Activated CD8-positive, alpha-beta memory T cell treated with anti-CD3 and anti-CD28 coated beads for 4 hours (primary cell): ENCODE measurements at places on chromosomes 7 and 10.

GRCh38 chr10:3568392-3568791 is 216.6 kb downstream of the KLF6 start:
- no peak for DNase-seq

DNA sequence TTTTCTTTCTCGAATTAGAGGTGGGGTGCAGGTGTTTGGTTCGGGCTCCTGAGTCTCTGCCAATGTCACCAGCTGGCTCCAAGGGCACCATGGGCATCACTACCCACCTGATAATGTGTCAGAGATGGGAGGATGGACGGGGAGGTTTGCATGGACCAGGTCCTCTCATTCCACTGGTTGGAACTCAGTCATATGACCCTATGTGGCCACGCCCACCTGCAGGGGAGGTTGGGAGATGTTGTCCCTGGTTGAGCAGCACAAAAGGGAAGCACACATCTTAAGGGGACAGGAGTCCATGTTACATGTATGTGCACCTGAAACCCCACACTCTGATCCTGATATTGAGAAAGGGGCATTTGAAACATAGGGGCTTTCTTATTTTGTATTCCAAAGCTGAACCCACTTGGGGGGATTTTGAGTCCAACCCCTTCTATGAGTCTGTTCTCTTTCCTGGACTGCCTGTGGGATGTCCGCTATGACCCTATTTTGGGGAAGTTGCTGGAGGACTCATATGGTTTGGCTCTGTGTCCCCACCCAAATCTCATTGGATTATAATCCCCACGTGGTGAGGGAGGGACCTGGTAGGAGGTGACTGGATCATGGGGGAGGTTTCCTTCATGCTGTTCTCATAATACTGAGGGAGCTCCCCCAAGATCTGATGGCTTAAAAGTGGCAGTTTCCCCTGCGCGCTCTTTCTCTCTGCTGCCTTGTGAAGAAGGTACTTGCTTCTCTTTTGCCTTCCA is 66.9 kb upstream of the BAIAP2L1 start:
- DNase-seq = no peak

- no peak for DNase-seq
These were observed 15.0 kb downstream of the ZNF862 start for GRCh38 chr7:149853157-149853556.

GRCh38 chr10:50993771-50994251 is 80.5 kb upstream of the PRKG1 start:
- no peak for DNase-seq

GRCh38 chr7:93941945-93942344 is 20.4 kb downstream of the GNG11 start:
- no peak for DNase-seq

DNA sequence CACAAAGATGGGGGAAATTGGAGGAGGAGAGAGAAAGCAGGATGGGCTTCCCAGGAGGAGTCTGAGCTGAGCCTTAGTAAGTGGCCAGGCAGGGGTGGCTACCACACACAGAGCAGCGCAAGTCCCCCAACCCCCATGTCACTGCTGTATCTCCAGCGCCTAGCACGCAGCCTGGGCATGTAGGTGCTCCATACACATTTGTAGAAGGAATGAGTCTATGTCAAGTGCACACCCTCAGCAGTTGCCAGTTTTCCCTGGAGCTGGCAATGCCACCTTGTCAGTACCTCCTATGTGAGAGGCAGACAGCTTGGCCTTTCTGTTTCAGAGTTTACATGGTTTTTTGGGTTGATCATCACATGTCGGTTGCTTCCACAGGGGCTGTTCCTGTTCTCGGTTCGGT is 116.1 kb downstream of the CLEC2L start:
- DNase-seq = no peak

GRCh38 chr10:11170993-11171851 is 153.6 kb downstream of the CELF2 start:
- DNase-seq = no peak

GRCh38 chr7:2459674-2460073 is 16.5 kb downstream of the GRIFIN start:
- no peak for DNase-seq

GRCh38 chr10:98384531-98385133 is 30.4 kb downstream of the PYROXD2 start:
- DNase-seq = no peak

DNA sequence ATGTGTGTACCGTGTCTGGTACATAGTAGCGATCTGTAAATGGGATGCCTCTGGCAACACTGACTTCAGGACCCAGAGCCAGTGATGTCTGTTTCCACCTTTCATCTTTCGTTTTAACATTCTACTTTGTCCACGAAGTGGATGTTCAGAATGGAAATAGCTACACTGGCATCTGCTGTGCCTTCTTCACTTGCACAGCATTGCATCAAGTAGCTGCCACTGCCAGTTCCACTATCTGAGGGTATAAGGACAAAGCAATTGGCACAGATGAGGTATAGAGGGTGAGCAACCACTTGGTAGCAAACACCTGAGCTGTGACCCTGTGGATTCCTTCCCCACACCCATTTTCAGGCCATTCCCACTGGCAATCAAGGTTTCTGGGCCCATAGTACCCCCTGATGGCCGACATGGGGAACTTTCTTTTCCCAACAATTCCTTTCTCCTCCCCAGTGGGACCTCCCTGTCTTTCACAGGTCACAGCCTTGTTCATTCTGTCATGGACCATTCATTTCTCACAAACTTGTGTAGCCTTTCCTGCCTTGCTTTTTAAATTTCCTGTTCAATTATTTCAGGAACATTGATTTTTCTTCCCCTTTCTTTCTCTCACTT is 4.0 kb downstream of the ITGA8 start:
- DNase-seq = no peak

- DNase-seq = no peak
These were observed 50.0 kb upstream of the INSIG1 start for GRCh38 chr7:155247479-155248365.

DNA sequence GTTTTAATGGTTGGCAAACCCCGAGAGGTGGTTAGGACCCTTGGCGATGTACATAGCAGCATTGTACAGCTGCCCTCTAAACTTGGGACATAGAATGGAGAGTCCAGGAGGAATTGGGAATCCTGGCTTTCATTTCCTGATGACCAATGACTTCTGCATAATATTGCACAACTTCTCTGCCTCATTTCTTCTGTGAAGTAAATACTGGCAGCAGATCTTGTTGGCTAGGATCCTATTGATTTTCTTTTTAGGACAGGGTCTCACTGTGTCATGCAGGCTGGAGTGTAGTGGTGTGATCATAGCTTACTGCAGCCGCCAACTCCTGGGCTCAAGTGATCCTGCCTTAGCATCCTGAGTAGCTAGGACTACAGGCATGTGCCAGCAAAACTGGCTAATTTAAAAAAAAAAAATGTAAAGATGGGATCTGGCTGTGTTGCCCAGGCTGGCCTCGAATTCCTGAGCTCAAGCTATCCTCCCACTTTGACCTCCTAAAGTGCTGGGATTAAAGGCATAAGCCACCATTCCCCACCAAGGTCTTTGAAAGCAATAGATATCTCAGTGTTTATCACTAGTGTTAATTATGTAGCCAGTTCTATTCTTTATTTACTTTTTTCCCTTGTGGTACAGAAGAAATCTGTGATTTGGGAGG is 58.1 kb downstream of the PODXL start:
- DNase-seq = no peak

GRCh38 chr7:36440880-36441279 is 51.2 kb downstream of the ANLN start:
- DNase-seq = no peak

DNA sequence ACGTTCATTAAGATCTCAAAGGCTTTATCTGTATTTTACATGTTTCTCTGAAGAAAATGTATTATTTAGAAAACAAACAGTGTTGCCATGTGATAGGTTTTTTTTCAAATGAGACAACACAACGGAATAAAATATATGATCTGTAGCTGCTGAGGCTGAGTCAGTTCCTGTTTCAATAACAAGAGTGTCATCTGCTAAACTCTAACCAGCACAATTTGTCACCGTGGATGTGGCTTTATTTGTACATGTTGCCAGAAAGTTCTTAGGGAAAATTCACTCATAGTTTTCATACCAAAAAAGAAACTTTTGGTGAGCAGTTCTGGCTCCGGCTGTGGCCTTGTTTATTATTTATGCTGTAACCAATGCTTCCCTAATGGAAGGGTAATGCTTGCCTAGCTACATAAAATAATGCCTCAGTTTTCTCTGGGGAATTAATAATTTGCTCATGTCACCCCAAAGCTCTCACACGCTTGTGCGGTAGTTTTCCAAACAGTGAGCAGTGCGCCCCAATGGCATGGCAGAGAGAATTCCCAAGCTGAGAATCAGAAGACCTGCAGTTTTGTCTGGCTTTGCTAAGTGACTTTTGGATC is 20.3 kb upstream of the KLF6 start:
- DNase-seq = no peak

- DNase-seq = no peak
These were observed 68.4 kb downstream of the RALA start for GRCh38 chr7:39691821-39692220.

DNA sequence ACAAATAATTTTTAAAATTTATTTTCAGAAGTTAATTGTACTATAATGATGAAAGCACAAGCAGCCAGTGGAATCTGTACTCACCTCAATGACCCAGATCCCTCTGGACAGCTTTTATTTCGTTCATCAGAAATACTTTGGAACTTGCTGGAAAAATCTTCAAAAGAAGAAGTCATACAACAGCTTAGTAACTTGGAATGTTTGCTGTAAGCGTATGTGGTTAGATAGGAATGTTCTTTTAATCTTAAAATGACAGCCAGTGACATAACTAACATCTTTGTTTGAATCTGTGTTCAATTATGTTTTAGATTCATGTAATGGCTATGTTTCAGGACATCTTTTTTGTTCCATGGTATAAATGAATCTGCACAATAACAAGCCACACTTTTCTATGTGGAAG is 26.8 kb downstream of the CFAP69 start:
- DNase-seq = no peak

GRCh38 chr10:127100983-127101615 is 95.3 kb downstream of the INSYN2A start:
- no peak for DNase-seq

GRCh38 chr10:132163278-132163765 is 23.4 kb upstream of the DPYSL4 start:
- no peak for DNase-seq
